ENCODE measurements at places on chromosomes 1 and 21.

- no peak for DNase-seq
Observed at GRCh38 chr1:245526141-245526540, 371.4 kb downstream of the KIF26B start.

- no peak for DNase-seq
Observed at GRCh38 chr1:37031429-37031828, 2.9 kb downstream of the GRIK3 start.

GRCh38 chr1:178539291-178539690 lies 26.4 kb downstream of the TEX35 start:
- no peak for DNase-seq

- no peak for DNase-seq
Observed at GRCh38 chr1:73026114-73026513, 743.8 kb upstream of the NEGR1 start.

- no peak for DNase-seq
Observed at GRCh38 chr1:92219028-92219427, 1.3 kb downstream of the C1orf146 start.

DNA sequence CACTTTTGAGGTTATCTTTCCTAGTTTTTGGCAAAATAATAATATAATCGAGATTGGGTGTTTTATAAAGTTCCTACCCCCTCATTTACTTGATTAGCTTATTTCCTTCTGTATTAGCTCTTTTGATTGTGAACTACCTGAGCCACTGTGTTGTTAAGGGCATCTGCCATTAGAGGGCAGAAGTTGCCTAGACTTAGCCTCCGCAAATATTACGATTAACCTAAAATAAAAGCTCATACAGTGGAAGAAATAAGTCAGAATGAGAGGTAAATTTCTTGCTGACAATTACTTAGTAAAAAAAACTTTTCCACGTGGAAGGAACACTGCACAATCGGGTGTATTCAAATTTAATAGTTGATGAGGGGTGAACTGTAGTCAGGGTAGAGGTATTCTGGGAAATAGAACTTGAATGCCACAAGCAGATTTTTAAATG lies 2.3 kb downstream of the H3-3A start:
- peak; percentile 55 for DNase-seq

- no peak for DNase-seq
Observed at GRCh38 chr1:201791779-201792173, 37.2 kb upstream of the IPO9 start.

GRCh38 chr1:10704368-10704882 lies 92.0 kb downstream of the CASZ1 start:
- DNase-seq = no peak

GRCh38 chr1:169595764-169596711 lies 9.8 kb upstream of the F5 start:
- DNase-seq = no peak

DNA sequence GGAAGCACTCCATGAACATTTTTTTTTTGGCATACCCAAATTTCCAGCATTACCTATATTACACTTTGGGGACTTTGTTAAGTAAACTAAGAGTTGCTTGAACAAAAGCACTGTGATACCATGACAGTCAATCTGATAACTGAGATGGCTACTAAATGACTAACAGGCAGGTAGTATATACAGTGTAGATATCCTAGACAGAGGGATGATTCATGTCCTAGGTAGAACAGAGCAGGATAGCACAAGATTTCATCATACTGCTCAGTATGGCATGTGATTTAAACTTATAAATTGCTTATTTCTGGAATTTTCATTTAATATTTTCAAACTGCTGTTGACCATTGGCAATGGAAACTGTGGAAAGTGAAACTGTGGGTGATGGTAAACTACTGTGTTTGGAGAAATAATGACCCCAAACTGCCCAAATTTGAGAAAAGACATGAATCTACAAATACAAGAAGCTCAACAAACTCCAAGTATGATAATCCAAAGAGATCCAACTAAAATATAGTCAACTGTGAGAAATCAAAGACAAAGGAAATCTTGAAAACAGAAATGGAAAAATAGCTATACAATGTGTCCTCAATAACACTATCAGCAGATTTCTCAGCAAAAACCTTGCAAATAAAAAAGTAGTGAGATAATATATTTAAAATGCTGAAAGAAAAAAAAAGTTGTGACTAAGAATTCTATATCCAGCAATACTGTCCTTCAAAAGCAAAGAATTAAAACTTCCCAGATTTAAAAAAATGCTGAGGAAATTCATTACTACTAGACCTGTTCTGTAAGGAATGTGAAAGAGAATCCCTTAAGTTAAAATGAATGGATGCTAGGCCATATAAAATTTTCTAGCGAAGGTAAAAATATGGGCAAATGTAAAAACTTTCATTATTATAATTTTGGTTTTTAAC lies 410.4 kb downstream of the DUSP10 start:
- DNase-seq = no peak

- DNase-seq = no peak
Observed at GRCh38 chr1:119080586-119080985, 59.9 kb downstream of the WARS2 start.

GRCh38 chr1:203672346-203672745 lies 45.7 kb downstream of the ATP2B4 start:
- peak; percentile 40 for DNase-seq

DNA sequence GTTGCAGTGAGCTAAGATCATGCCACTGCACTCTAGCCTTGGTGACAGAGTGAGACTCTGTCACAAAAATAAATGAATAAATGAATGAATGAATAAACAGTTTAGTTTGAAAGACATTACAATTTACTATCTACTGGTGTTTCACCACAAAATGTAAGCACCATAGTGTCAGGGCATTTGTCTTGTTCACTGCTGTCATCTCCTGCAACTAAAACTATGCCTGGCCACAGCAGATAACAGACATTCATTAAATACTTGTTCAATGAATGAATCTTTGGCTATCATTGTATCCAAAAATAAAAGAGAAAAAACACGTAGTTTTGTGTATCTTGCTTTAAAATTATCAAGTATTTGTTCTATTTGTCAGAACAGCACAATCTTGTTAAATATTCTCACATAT lies 32.5 kb downstream of the SASS6 start:
- DNase-seq = no peak

GRCh38 chr1:177571485-177572076 lies 398.3 kb downstream of the SEC16B start:
- no peak for DNase-seq

GRCh38 chr1:97314685-97315084 lies 593.1 kb downstream of the PTBP2 start:
- DNase-seq = no peak

GRCh38 chr1:243726806-243727502 lies 123.1 kb downstream of the AKT3 start:
- no peak for DNase-seq

DNA sequence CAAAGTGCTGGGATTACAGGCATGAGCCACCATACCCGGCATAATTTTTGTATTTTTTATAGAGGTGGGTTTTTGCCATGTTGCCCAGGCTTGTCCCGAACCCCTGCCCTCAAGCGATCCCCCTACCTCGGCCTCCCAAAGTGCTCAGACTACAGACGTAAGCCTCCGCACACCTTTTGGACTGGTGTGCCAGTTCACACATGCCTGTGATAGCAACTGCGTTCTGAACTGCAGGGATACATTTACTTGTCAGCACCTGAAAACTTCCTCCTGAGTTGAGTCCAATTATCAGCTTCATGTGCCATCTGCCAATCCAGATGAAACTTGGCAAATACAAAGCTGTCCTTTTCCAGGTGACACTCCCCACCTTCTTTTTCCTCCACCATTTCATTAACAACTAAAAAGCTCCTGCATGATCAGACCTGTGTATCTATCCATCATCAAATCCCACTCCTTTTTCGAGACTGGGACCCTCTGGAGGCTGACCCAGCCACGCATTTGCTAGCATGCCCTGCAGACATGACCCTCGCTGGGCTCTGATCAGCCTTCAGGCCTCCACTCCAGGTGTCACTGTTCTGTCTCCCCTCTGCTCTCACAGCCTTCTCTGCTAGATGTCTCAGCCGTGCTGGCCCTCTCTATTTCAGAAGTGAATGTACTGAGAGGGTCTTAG lies 2.1 kb upstream of the DEGS1 start:
- DNase-seq = no peak
